ENCODE measurements at places on chromosomes 16 and 17.

DNA sequence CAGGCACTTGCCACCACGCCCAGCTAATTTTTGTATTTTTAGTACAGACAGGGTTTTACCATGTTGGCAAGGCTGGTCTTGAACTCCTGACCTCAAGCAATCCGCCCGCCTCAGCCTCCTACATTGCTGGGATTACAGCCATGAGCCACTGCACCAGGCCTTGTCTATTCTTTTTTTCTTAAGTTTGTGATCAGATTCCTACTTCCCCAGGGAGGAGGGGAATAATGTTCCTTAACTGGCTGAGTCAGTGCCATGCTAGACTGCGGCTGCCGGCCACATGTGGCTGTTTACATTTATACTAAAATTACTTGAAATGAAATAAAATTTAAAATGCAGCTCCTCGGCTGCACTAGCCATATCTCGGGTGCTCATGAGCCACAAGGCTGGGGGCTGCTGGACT lies 27.8 kb upstream of the USP36 start:
- no peak for DNase-seq

GRCh38 chr17:55520402-55520801 lies 9.2 kb upstream of the SMIM36 start:
- DNase-seq = no peak

- DNase-seq = peak; percentile 77
These were observed 38.3 kb upstream of the HAPSTR1 start for GRCh38 chr16:9053006-9053601.

DNA sequence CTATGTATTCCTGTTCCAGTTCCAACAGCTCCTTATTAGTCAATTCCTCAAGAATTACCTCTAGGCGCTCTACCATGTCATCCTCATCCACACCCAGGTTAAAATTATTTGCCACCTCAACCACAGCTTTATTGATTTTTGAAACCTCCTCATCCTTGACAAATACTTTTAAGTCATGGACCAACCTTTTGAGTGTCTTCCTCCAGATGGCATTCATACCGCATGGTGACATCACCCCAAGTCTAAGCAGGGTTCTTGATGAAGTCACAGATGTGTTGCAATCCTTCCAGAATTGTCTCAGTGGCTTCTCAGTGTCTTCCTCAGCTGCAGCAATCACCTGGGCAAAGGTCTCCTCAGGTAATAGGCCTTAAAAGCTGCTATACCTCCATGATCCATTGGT lies 40.1 kb downstream of the BCL7C start:
- DNase-seq = no peak

- DNase-seq = no peak
These were observed 37.6 kb upstream of the LGALS9 start for GRCh38 chr17:27593232-27593856.

GRCh38 chr16:5468488-5468887 lies 370.9 kb upstream of the EEF2KMT start:
- DNase-seq = no peak

DNA sequence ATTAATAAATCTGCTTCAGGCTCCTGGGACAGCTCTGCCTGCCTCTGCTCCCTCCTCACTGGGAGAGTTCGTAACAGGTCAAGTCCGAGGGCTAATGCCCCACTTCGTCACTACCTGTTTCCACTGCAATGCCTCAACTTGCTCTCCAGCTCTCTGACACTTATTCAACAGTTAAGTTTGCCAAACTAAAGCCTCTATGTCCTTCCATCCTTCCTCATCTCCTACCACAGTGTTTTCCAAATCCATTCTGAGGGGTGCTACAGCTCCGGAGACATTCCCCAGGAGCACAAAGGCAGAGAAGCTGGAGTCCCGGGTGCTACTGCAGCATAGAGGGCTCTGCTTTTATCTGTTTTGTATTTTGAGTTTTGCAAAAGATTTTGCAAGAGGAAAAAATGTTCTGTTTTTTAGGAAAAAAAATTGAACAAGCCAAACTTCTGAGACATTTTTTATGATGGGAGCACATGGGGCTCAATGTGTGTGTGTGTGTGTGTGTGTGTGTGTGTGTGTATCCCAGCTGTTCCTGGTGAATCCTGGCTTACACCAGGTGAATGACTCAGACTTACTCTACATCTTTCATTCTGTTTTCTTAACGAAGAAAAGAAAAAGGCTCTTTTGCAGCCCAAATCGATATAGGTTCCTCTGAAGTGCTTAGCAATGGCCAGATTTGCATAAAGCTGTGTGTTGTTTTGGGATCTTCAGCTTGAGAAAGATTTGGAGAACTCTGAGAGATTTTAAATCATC lies 46.1 kb upstream of the MYOCD start:
- no peak for DNase-seq

GRCh38 chr17:70159980-70160379 lies 9.4 kb upstream of the KCNJ2 start:
- no peak for DNase-seq

DNA sequence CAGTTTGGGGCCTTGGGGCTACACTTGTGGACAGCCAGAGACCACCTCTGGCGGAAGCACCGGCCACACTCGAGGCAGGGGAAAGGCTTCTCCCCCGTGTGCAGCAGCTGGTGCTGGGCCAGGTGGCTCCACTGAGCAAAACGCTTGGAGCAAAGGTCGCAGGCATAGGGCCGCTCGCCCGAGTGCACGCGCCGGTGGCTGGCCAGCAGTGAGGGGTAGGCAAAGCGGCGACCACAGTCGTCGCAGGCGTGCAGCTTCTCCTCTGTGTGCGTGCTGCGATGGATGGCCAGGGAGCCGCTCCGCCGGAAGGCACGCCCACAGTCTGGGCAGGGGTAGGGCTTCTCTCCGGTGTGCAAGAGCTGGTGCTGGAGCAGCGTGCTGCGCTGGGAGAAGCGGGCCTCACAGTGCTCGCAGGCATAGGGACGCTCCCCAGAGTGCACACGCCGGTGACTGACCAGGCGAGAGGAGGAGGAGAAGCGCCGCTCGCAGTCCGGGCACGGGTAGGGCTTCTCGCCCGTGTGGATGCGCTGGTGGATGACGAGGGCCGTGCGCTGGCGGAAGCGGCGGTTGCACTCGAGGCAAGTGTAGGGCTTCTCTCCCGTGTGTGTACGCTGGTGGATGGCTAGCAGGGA lies 5.8 kb downstream of the ZNF689 start:
- DNase-seq = no peak

GRCh38 chr16:85401370-85401916 lies 211.7 kb upstream of the GSE1 start:
- no peak for DNase-seq

GRCh38 chr17:412211-413015 lies 59.8 kb upstream of the RPH3AL start:
- peak; percentile 17 for DNase-seq

GRCh38 chr17:42632949-42633444 lies 23.5 kb downstream of the TUBG1 start:
- no peak for DNase-seq

- DNase-seq = no peak
These were observed 57.3 kb upstream of the CDC42EP4 start for GRCh38 chr17:73369111-73369521.

- no peak for DNase-seq
These were observed 158.3 kb upstream of the KCNJ16 start for GRCh38 chr17:69916761-69917160.

DNA sequence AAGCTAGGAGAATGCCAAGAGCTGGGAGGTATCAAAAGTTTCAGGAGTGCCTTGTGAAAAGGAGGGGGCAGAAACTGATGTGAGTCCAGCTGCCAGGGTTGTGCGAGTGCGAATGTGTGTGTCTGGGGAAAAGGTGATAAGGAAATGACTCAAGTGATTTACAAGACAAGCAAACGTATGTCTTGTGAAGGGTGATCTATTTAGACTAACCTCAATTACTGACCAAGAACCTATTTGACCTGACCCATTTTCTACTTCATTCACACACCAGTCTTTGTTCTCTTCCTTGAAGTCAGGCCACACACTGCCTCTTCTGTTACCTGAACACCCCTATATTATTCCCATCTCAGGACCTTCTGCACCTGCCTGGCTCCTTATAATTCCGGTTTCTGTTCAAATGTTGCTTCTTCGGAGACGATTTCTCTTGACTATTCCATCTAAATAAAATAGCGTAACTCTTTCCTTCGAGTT lies 1.0 kb downstream of the GDE1 start:
- no peak for DNase-seq

DNA sequence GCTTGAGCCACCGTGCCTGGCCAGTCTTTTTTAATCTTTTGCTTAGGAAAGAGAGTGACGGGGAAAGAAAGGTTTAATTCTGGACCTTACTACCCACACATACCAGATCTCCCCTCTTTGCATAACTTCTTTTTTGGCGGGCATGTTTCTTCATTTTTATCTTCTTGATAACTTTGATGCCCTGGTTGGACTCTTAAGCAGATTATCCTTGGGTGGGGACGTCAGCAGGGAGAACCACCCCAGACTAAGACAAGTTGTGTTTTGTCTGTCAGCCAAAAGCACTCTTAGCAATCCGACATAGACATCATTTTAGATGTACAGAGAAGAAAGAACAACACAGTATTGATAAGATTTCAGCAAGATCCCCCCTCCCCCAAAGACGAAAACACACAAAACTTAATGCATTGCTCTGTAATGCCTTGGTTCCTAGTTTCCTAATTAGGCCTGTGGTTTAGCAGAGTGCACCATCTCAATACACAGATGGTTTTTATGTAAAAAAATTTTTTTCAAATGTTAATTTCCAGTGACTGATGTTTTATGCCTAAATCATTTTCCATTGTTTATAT lies 99.9 kb downstream of the MSI2 start:
- DNase-seq = no peak

DNA sequence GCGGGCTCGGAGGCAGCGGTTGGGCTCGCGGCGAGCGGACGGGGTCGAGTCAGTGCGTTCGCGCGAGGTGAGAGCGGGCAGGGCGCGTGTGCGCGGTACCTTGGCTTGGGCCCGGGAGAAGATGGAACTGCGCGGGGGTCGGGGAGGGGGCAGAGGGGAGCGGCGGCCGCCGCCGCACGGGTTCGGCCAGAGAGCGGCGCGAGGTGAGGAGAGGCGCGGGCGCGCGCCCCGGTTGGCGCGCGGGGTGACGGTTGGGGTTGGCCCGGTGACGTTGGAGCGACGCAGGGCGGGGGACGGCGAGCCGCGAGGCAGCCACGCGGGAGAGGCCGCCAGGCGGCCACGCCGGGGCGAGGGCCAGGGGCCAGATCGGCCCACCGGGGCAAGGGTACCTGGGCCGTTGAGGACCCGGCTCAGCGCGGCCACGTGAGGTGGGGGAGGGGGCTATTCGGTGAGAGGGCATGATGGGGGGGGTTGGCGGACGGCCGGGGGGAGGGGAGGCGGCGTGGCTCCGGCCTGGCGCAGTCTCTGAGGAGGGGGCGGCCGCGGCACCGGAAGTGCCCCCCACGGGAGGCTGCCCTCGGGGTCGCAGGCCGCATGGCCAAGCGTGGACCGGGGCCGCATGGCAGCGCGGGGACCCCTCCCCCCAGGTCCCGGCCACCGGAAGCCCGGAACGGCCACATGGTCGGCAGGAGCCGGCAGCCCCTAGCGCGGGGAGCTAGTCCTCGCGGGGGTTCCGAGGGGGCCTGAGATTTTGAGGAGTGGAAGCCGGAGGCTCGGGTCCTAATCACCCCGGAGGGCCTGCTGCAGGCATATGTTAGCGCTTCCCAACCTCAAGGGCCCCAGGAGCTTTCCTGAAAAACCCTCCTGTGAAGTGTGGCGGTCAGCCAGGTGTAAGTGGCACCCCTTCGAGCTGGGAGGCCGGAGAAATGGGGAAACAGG lies 527 bp downstream of the EIF5A start:
- no peak for DNase-seq

DNA sequence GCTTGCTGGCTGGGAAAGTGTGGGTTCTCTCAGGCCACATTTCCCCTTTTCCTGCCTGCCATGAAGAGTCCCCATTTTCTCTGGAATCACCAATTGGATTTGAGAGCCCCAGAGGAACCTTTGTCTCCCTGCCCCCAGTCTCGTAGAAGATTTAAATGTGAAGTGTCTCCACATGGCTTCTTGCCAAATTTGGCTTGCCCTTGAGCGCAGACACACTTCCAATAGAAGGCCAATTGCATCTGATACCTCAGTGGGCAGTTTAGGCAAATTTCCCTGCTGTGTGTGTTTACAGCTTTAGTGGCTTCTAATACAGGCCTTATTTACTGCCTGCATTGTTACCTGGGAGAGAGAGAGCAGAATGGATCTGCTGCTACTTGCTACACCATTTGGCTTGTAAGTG lies 29.7 kb downstream of the CDK5R1 start:
- DNase-seq = no peak

DNA sequence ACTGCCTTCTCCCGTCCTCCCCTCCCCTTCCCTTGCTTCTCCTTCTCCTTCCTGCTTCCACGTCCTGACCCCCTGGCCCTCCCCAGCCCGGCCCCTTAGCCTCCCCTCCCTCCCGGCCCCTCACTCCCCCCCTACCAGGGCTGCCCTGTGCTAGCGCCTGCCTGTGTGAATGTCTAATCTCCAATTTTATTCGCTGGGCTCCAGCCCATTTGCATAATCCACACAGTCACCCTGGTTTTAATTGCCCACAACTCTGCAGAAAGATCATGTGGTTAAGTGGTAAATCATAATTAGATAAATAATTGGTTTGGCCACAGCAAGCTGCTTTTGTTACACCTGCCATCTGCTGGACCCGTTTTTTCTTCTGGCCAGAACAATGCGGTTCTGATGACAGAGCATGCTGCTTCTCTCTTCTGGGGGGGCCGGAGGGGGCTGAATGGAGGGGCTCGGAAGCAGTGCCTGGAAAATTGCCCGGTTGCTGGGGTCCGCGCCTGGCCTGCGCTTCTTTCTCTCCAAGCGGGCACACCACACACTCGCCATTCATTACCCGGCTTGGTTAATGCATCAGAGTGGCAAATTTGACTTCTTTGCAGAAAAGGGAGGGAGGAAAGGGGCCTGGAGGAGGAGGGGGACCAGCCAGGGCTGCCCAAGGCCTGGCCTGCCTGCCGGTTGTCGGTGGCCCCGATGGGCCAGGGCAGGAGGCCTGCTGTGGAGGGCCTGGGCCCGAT lies 19.5 kb upstream of the GSE1 start:
- no peak for DNase-seq

- no peak for DNase-seq
These were observed 592.9 kb downstream of the MAF start for GRCh38 chr16:79007614-79008013.

- DNase-seq = no peak
These were observed 129.6 kb downstream of the MRM1 start for GRCh38 chr17:36730857-36731490.

DNA sequence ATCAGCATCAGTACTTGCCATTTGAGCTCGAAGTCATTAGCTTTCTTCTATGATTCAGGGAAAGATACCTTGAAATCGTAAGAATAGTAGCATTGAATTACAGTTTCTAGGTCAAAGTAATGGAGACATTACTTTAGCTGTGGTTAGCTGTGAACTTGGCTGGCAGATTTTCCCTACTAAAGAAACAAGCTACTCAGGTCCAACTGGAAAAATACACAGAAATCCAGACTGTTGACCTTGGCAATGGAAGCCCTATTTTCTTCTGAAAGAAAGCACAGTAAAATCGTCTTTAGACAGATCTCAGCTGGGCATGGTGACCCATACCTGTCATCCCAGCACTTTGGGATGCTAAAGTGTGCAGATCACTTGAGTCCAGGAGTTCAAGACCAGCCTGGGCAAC lies 13.4 kb upstream of the DNAJA2 start:
- DNase-seq = no peak

DNA sequence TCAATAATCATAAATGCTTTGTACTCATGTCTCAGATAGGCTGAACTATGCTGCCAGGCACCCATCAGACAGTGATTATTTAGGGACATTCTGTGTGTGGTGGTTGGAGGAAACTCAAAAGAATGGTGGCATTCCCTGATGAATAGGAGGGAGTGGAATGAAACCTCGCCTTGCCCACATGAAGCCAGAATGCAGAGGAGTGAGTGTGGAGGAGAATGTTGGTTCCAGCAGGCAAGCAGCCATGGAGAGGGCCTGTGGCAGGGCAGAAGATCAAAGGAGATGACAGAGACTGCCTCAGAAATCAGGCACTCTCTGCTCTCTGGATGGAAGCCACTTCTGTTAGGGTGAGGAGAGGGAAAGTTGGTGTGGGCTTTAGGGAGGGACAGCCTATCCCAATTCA lies 22.5 kb downstream of the KCTD19 start:
- DNase-seq = no peak
